ENCODE measurements at places on chromosomes 16 and 17. TPM values are rescaled to one million over a fixed set of nuclear protein-coding genes. Genes with fewer than 3 reads are reported as not detected.

Gene AANAT
- total RNA-seq: not detected

Gene CRYM
- not detected for total RNA-seq

Gene TEX19
- total RNA-seq: 0.52 TPM

Gene MAZ
- total RNA-seq: 141 TPM

Gene PERCC1
- not detected for total RNA-seq

Gene PALB2
- 14.1 TPM for total RNA-seq

Gene KRTAP4-5
- total RNA-seq: not detected

Gene SLC52A1
- total RNA-seq: not detected

Gene SDR42E1
- total RNA-seq: 0.52 TPM

Gene DNAAF8
- total RNA-seq: 0.52 TPM

Gene C16orf46
- not detected for total RNA-seq

Gene KPNB1
- 119 TPM for total RNA-seq

Gene OR1G1
- not detected for total RNA-seq

Gene CSH1
- total RNA-seq: not detected

Gene OXLD1
- total RNA-seq: 10.4 TPM

Gene MIEN1
- total RNA-seq: 6.3 TPM

Gene GPR142
- total RNA-seq: not detected

Gene NACA2
- total RNA-seq: not detected

Gene HCRT
- total RNA-seq: not detected

Gene SNX20
- 1.0 TPM for total RNA-seq

Gene PRAC1
- not detected for total RNA-seq

Gene KRTAP9-8
- total RNA-seq: not detected

Gene G6PC1
- not detected for total RNA-seq

Gene OR3A3
- not detected for total RNA-seq

Gene SLC12A3
- total RNA-seq: not detected

Gene RDM1
- total RNA-seq: not detected

Gene TBC1D26
- 1.6 TPM for total RNA-seq

Gene GSG1L2
- not detected for total RNA-seq

Gene ELMO3
- total RNA-seq: not detected

Gene SCGB1C2
- not detected for total RNA-seq

Gene SMIM36
- not detected for total RNA-seq

Gene CHAD
- 1.6 TPM for total RNA-seq

Gene PARD6A
- total RNA-seq: 0.52 TPM

Gene MYL11
- 12,119 TPM for total RNA-seq

Gene GUCY2D
- total RNA-seq: not detected

Gene CACNA1G
- total RNA-seq: 3.7 TPM

Gene GNPTG
- total RNA-seq: 18.3 TPM

Gene EIF3C
- 197 TPM for total RNA-seq

Gene SPN
- total RNA-seq: 1.0 TPM

Gene CA7
- not detected for total RNA-seq

Gene MT1F
- not detected for total RNA-seq

Measured in skeletal muscle tissue (tissue), 5 donors.